ENCODE measurements at places on chromosomes 2 and 18.

- no peak for DNase-seq
These were observed 304.6 kb upstream of the REV1 start for GRCh38 chr2:99794414-99794813.

DNA sequence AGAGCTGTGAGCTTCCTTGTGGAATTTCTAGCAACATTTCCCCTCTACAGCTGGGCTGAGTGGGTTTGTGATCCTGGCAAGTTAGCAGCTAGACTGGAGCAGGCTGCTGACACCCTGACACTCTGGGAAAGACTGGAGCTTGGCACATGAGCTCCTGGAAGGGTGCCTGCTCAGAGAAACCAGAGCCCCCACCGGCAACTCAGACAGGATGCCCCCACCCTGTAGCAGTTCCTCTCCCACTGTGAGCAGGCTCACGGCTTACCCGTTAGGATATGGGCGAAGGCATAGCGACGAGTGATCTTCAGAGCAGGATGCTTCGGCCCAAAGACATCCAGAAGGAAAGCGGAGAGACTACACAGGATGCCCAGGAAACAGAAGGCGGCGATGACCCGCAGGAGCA is 11.2 kb downstream of the TMEM127 start:
- no peak for DNase-seq

DNA sequence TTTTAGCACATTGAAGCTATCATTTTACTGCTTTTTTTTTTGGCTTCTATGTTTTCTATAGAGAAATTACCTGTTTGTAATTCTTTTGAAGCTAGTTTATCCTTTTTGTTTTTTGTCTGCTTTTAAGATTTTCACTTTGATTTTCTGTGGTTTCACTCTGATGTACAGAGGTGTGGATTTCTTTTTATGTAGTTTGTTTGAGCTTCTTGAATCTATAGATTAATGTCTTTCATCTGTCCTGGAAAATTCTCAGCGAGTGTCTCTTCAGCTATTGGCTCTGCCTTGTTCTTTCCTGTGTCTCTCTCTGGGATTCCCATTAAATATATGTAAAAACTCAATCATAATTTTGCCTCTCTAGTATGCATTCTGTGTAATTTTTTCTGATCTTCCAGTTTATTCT is 8.4 kb downstream of the POLE4 start:
- DNase-seq, result no peak

DNA sequence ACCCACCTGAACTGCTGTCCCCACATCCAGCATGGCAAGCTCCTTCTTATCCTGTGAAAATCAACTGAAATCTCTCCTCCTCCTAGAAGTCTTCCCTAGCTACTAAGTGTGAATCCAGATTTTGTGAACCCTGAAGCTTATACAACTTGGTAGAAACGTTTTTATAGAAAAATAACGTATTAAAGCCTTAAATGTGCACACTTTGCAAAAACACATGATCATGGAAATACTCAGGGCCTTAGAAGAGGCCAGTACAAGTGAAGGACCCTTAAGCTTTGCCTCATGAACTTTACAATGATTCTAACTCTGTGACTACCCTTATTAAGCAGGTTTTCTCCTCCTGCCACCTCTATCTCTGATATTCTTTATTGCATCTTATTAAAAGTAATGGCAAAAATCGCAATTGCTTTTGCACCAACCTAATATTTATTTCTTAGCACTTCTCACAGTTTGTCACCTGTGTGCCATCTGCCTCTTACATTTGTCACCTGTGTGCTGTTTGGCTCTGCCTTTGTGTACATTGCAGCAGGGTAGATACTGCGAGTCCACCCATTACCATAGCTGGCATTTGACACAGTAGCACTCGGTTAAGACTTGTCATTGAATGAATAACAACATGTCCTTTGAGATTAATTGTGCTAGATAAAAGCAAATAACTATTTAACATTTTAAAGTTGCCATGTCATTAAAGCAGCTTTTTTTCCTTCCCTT is 42.2 kb downstream of the FRZB start:
- DNase-seq, result no peak

GRCh38 chr2:70679259-70679658 is 88.7 kb downstream of the ADD2 start:
- peak; percentile 51 for DNase-seq

DNA sequence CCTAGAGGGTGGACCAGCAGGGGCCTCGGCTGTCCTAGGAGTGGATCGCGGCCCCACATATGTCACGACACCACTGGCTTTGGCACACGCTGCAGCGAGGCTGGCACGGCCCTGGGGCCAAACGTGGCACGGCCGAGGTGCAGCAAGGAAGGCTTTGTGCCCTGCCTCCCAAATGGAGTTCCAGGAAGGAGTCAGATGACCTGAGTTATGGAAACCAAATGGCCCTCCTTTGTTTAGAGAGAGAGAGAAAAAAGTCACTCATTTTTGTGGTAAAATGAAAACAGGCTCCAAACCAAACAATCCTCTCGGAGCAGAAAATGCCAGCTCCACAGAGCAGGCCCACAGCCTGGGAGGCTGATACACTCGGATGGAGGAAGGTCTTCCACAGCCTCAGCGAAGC is 105.6 kb downstream of the ANTXR1 start:
- DNase-seq, result no peak

DNA sequence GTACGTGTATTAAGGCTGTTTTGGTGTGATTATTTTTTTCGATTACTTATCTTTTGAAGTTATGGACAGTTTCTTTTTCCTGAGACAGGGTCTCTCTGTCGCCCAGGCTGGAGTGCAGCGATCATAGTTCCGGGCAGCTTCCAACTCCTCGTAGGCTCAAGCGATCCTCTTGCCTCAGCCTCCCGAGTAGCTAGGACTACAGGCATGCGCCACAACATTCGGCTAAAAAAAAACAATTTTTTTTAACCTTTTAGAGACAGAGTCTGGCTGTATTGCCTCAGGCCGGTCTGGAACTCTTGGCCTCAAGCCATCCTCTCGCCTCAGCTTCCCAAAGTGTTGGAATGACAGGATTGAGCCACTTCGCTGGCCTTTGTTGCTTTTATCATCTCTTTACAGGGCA is 945 bp downstream of the HAT1 start:
- no peak for DNase-seq

DNA sequence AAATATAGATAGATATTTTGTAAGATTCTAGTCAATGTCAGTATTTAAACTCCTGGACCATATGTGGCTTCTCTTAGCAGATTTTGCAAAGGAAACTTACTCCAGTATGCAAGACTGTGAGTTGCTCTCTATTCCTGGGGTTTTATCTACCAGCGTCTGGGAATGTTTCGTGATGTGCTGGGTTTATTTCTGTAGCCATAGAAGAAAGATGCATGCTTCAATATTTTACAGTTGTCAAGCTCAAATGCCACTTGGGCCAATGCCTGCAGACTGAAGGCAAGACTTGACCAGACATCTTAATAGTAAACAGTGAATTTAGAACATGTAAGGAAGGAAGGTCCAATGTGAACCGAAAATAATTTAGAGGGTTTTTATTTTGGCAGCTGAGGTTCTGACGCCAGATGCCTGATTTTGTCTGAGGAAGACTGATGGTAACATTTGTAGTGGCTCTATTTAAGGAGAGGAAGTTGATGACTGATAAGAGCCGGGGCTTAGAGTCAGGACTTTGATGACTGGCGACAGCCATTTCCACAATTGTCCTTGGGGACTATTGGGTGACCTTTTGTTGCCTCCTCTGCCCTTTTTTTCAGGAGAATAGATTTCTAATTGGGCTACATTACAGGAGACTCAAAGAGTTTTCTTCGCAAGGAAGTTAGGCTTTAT is 154.3 kb downstream of the RAPGEF4 start:
- no peak for DNase-seq

- peak; percentile 77 for DNase-seq
These were observed 141.4 kb downstream of the FAM124B start for GRCh38 chr2:224260372-224261020.

GRCh38 chr18:57352761-57353136 is 392 bp downstream of the ST8SIA3 start:
- no peak for DNase-seq

DNA sequence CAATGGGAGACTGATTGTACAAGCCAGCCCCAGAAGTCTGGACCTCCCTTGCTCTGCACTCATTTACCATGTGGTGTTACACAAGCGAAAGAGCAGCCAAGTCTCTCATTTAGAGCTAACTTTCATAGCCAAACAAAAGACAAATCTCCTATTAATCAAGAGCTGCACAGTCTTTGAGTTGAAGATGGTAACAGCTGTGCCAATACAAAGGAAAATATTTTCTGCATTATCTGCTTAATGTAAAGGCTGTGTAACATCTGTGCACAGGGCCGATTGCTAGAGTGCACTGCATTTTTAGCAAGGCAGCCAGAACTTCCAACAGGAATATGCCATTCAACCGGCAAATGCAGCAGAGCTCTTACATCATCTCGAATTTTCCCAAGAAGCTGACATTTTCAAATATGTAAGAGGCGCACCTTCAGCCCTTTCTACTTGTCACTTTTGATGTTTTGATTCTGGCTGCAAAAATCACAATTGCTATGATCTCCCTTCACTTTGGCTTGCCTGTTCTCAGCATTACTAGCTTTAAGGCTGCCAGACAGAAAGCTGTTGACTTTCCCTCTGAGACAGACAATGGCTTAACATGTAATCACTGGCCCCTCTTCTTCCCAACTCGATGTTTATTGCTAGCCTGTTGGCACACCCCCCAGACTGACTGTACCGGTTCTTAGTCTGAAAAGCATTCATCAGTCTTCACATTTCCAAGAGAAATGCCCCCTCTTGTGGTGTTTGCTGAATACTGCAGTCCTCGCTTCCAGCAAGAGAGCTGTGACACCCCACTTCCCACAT is 96.9 kb upstream of the TANK start:
- peak; percentile 73 for DNase-seq

DNA sequence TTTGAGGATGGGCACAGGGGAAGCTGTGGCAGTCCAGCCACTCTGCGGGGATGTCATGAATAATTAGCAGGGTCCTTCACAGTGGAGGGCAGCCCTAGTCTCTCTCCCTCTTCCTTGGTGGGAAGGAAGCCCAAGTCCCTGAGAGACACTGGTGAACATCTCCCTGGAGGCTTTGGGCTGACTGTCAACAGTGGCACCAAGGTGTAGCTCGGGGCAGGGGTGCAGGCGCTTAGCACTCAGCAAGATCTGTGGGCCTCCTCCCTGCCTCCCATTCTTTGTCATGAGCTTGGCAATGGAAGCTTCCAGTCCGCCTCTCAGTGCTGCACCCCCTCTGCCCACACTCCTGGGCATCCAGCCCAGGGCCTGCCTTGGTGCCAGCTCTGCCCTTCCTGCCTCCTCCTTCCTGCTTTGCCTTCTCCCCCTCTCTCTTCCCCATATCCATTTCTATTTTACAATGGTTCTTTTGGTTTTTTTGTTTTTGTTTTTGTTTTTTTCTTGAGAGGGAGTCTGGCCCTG is 59.4 kb downstream of the STEAP3 start:
- DNase-seq, result no peak

DNA sequence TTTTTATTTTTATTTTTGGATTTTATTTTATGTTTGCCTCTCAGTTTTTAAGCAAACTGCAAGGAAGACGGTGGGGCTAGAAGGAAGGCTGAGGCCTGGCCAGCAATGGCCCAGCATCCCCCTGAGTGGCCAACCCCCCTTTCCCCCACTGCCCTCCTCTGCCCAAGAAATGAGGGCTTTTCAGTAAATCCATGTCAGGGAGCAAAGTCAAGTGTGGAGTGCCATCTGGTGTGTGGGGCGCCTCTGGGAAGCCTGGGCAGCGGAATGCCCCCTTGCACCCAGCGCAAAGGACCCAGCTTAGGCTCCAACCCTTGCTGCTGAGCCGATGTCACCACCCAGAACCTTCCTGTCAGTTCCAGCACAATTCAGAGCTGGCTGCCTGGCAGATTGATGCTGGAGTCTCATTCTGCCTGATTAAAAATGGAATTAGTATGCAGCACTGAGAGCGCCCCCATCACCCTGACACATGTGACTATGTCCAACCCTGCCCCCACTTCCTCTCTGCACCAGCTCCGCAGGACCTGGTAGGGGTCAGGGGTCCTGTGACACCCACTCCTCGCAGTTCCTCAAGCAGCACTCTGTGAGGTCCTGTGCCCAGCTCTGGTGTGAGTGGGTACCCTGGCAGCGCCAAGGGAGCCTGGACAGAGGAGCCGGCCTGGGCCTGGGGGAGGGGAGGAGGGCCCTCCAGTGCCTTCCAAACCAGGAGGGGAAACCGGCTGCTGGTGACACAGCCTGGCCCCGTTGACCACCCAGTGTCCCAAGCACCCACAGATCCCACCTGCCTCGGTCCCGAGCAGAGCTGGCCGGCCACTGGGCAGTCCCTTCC is 9.2 kb upstream of the ALPP start:
- DNase-seq, result no peak

GRCh38 chr2:11716689-11717321 is 29.6 kb upstream of the LPIN1 start:
- no peak for DNase-seq

GRCh38 chr2:66461664-66462500 is 27.0 kb downstream of the MEIS1 start:
- no peak for DNase-seq

DNA sequence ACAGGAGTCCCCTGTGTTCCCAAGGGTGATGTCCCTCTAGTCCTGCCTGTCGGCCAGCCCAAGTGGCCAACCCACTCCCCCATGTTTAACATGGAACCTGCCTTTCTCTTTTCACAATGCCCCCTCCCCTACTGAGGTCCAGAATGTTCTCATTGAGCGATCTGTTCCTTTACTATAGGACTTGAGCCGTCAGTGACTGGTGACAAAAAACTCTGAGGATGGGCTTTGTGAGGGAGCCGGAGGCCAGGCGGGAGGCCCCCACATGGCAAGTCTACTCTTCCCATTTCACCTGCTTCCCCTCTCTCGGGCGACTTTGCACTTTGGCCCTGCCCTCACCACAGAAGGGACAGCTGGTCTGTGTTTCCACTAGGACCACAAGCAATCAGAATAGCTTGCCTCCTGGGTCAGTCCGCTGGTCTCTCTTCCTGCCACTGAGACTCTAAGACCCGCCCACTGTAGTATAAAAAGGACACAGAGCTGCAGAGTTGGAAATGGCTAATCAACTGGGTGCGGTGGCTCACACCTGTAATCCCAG is 146.5 kb upstream of the RAB12 start:
- no peak for DNase-seq

GRCh38 chr2:180753809-180754761 is 226.3 kb upstream of the UBE2E3 start:
- DNase-seq, result no peak

GRCh38 chr2:109197491-109198418 is 68.8 kb downstream of the SH3RF3 start:
- no peak for DNase-seq

- DNase-seq, result no peak
These were observed 10.6 kb downstream of the AFG3L2 start for GRCh38 chr18:12366379-12366778.

DNA sequence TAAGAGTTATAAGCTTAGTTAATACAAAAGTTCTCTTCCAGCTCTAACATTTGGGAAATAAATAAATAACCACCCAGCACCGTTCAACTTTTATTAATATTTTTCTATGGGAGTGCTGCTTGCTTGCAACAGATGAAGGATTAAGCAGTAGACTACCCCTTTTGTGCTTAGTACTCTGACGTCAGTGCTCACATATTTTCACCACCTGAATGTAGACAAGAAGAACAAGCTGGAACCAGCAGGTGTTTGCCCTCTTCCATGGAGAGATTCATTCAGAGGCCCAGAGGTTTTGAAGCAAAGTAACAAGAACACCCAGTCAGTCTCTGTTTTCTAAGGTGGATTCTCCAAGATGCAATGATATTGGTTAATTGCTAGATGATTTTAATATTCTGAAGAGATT is 307.1 kb upstream of the PIK3C3 start:
- no peak for DNase-seq

GRCh38 chr2:126175222-126175621 is 480.7 kb upstream of the GYPC start:
- no peak for DNase-seq

GRCh38 chr2:105103481-105103880 is 65.6 kb downstream of the MRPS9 start:
- no peak for DNase-seq

- DNase-seq, result no peak
These were observed 722.3 kb downstream of the RNF144A start for GRCh38 chr2:7639476-7639875.
